WTC11 (cell line): ENCODE measurements at places on chromosomes 16 and 17.
A peak's percentile ranks its signal among the peaks of the same experiment; 100 is the strongest.

DNA sequence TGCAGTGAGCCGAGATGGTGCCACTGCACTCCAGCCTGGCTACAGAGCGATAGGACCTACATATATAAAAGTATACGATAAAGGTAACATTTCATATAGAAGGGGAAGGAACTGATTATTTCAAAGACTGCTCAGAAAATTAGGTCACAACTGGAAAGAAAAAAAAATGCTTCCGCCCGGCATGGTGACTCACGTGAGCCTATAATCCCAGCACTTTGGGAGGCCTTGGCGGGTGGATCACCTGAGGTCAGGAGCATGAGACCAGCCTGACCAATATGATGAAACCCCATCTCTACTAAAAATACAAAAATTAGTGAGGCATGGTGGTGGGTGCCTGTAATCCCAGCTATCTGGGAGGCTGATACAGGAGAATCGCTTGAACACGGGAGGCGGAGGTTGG, 7.8 kb downstream of the TEX14 start:
- no peak for DNase-seq

GRCh38 chr17:51166198-51166986, at the start of gene NME2:
NME2 (plus strand) TSS chr17:51166411; CDS start chr17:51166831, 420 bp downstream.
- DNase-seq: peak; percentile 92

DNA sequence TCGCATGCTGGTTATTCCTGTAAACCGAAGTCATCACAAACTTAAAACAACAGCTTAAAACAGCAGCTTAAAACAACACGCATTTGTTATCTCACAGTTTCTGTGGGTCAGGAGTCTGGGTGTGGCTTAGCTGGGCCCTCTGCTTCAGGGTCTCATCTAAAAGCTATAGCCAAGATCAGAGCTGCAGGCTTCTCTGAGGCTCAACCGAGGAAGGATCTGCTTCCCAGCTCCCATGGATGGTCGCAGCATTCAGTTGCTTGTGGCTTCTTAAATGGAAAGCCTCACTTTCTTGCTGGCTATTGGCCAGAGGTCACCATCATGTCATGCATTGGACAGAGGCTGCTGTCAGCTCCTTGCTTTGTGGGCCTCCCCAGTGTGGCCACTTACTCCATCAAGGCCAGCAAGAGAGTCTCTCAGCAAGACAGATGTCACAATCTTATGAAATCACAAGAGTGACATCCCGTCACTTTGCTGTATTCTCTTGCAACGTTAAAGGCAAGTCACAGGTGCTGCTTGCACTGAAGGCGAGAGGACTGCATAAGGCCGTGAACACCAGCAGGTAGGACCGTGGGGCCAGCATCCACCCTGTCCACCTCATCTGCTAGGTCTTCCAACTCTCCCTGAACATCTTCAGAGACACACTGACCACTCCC, 117.9 kb upstream of the TNRC6C start:
- no peak for DNase-seq

DNA sequence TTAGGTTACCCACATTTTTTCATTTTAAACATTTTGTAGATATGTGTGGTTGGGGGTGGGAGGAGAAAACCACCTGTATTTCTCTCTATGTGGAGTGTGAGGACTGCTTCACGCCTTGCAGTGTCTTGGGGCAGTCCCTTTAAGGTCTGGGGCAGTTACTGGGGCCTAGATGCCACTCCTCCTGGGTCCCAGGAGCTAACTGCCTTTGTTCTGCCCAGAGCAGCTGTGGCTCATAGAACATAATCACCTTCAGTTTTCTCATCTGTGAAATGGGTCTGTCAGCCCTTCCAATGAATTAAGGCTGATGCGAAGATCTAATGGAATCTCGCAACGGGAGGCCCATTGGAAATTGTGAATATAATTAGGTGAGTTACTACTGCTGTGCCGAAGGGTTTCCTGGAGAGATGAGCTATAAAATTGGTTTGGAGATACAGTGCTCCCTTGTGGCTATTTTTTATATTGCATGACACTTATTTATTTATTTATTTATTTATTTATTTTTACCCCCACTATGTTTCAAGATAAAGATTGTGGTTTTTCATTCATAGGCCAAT, 22.9 kb downstream of the DHRS7C start:
- no peak for DNase-seq
